GM04503 (cell line): ENCODE measurements at places on chromosomes 6 and 20.

GRCh38 chr6:82144007-82144851, 103.3 kb downstream of the IBTK start:
- peak; percentile 94 for DNase-seq

- DNase-seq, result no peak
These were observed 861.2 kb upstream of the EYS start for GRCh38 chr6:66568271-66568670.

- DNase-seq, result no peak
These were observed 4.6 kb downstream of the TGM3 start for GRCh38 chr20:2300420-2300819.

DNA sequence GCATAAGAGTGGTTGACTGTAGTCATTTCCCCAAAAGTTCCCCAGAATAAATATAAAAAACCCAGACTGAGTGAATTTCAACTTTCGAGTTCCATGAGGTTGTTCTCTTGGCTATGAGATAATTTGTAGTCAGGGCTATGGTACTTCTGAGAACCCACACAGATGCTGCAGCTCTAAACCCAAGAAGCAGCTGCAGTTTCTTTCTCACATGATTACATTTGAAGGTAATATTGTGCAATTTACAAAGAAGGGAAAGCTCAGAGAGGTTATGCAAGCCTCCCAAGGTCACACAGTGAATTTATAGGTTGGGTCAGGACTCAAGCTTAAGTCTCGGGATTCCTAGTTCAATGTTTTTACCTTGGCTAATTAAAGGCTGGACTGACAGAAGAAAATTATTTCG, 29.7 kb upstream of the CD93 start:
- DNase-seq, result no peak

DNA sequence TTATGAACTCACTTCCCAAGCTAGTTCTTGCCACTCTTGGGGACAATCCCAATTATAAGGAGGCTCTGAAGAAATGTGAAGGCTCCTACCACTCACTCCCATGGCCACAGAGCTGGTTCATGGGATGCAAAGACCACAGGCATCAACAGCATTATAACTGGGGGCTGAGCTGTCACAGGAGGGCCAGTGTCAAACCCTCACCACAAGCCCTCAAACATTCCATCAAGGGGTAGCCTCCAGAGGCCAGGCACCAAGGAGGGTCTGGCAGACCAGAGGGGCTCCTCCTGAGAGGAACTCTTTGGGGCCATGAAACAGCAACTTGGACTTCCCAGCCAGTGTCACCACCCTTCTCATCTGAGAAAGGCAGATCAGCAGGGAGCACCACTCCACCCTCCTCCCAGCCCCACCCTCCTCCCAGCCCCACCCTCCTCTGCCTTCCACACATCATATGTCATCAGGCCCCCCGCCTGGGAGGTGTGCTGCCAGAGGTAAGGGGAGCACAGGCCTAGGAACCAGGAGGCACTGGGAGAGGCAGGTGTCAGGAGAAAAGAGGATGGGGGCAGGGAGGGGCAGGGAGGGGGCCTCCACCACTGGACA, 1.2 kb upstream of the TSPO2 start:
- no peak for DNase-seq
